ENCODE measurements at places on chromosomes 5 and 9.
A peak's percentile ranks its signal among the peaks of the same experiment; 100 is the strongest.

GRCh38 chr5:147554261-147554817, 44.5 kb upstream of the DPYSL3 start:
- DNase-seq: no peak

- DNase-seq: peak; percentile 36
Observed at GRCh38 chr5:177491429-177491945, 5.9 kb downstream of the PDLIM7 start.

- no peak for DNase-seq
Observed at GRCh38 chr9:89993678-89994630, 389.1 kb downstream of the GADD45G start.

DNA sequence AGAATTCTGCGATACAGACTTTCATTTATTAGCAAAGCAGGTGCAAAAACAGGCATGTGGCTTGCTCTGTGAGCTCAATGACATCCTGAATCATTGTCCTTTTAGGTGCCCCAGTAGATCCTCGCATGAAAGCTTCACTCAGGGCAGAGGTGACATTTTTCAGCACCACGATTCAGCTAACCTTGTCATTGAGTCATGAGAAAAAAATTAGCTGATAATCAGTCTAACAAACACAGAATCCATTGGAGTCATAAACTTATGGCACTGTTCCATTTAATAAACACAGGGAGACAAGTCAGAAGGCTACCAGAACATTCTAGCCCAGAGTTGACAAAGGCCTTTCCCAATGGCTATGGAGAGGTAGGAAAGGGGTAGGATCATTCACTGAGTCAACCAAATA, 104.8 kb upstream of the RAD23B start:
- DNase-seq: no peak

DNA sequence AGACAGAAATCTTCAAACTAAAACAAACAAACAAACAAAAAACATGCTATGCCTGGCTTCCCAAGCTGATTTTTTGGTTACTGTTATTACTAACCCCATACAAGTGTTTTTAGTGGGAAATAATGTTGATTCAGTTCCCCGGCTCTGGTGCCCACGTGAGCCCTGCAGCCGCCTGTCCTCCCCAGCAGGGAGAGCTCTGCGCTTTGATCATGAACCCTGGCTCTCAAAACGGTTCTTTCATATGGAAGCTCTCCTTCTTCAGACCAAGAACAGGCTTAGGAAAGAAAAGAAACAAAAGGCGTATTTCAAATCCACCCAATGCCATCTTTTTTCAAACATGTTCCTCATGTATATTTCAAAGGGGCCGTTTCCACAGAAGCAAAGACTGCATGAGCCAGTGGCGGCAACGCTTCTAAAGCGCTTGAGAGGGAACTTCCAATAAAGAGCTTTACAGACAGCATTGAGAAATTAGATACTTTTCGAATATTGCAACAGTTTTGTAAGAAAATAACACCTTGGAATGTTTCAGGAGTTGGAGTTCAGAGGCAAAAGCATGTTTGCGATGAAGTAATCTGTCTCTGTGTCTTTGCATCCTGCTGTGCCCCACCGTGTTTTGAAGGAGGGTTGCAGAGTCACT, 74.8 kb downstream of the ICE1 start:
- DNase-seq: no peak

DNA sequence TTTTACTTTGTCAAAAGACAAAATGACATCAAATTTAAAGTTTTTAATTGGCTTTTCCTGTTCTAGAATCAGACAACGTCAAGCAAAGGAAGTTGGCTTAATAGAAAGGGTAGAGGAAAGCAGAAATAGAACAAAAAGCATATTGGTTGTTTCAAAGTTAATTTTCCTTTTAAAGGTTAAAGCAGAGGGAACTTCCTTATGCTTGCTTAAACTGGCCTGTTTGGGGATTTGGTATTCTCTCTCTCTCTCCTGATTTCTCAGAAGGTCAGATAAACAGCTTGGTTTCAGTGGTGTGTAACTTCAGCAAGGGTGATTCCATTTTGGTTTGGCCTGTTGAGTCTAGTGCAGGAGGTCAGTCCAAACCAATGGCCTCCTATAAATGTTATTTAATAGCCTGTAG, 127.1 kb downstream of the SMARCA2 start:
- DNase-seq: no peak

GRCh38 chr9:32161720-32162119, 222.7 kb upstream of the ACO1 start:
- DNase-seq: no peak

DNA sequence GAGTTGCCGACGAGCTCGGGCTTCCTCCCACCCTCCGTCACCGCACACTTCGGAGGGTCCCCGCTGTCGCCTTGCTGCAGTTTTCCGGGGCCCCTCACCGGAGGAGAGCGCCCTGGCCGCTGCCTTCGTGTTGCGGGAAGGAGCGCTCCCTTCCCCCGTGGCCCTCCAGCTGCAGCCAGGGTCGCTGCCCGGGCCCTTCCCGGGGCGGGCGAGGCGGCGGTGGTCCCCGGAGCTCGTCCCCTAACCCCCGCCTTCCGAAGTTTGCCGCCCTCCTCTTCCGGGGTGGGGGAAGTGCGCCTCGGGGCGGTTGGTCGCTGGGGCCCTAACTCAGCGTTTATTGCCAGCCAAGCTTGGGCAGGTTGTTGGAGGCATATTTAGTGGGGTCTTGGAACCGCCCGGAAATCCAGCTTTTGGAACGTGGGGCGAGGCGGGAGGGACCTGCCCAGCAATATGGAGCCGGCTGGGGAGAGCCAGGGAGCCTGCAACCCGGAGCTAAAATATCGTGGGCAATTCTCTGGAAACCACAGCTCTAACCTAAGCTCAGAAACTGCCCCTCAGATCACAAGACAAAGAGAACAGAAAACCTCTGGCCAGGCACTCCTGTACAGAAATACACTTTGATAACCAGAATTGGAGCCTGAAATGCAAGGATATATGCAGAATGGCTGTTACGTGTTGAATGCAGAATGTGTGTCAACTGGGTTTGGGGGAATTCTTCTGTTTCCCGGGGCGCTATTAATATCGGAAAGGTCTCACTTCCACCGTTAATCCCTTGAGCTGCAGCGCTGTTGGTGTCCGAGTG, 890 bp downstream of the PIK3R1 start:
- peak; percentile 44 for DNase-seq

GRCh38 chr9:116900543-116900942, 213.4 kb downstream of the TRIM32 start:
- no peak for DNase-seq

DNA sequence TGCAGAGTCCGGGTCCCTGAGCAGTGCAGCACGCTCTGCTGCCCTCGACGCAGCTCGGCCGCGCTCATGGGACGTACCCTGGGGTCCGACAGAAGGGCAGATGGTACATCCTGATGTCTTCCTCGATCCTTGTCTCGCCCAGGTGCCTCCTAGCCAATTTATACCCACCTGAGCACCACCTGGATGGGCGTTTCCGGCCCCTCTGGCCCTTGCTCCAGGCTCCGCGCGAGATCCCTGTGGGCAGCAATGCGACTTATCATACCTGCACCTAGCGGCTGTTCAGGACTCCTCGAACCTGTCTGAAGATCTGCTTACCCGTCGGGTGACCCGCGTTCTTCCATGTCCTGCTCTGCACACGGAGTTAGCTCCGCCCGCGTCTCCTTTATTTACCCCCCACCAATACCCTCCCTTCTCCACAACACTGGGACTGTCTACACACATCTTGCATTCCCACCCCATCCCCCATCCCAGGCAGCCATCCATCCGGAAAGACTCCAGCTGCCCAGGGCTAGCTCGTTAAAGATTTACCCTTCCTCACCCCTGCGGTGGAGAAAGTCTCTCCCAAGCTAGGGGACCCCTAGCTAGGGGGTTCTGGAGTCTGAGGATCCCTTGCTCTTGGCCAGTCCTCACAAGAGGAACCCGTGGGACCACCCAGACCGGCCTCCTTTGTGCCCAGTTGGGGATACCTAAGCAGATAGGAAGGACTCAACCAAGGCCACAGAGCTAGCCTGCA, at the start of gene KIF12:
Gene KIF12 (minus strand): TSS at position 357 of the 733 bp plus-strand sequence. CDS start 16 bp downstream, at position 341.
- no peak for DNase-seq

- DNase-seq: no peak
Observed at GRCh38 chr5:37789991-37790390, 49.9 kb downstream of the GDNF start.

DNA sequence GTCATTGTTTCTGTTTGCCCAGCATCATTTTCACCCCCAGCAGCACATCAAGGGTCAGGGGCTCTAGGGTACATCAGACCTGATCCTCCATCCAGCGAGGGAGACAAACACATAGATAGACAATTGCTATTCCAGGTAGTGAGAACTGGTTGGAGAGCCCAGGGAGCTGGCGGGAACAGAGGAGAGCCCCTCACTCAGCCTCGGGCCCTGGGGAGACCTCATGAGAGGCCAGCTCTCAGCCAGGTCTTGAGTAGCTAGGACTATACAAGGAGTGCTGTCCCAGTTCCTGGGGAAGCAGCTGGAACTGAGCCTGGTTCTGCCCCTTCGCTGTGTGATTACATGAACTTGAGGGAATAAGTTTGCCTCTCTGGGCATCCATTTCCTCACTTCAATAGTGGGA, 80.3 kb downstream of the HRH2 start:
- no peak for DNase-seq

DNA sequence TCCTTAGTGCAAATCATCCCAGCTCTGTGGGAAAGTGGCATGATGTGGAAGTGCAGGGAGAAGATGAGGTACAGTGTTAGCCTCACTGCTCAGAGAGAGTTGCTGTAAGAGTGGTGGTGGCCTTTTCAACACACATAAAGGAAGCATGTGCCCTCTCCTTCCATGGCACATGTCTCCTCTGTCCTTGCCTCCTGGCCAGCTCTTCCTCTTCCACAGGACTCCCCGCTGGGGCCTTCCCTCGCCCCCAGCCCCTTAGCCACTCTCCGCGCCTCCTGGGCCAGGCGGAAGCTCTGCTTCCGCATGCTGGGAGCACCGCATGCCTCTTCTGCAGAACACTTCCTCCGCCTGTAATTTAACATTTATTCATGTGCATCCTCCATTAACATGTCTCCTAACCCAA, 4.8 kb upstream of the KCNMB1 start:
- no peak for DNase-seq

DNA sequence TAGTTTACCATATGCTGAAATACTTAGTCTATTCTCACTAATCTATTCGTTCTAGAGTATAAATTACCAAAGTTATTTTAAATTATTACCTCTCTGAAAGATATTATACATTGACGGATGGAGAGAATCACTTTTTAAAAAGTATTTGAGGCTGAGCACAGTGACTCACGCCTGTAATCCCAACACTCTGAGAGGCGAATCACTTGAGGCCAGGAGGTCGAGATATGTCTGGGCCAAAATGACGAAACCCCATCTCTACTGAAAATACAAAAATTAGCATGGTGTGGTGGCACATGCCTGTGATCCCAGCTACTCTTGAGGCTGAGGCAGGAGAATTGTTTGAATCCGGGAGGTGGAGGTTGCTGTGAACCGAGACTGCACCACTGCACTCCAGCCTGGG, 64.0 kb upstream of the SPATA31C2 start:
- DNase-seq: no peak

- DNase-seq: no peak
Observed at GRCh38 chr5:55633574-55634208, 78.4 kb downstream of the SLC38A9 start.

DNA sequence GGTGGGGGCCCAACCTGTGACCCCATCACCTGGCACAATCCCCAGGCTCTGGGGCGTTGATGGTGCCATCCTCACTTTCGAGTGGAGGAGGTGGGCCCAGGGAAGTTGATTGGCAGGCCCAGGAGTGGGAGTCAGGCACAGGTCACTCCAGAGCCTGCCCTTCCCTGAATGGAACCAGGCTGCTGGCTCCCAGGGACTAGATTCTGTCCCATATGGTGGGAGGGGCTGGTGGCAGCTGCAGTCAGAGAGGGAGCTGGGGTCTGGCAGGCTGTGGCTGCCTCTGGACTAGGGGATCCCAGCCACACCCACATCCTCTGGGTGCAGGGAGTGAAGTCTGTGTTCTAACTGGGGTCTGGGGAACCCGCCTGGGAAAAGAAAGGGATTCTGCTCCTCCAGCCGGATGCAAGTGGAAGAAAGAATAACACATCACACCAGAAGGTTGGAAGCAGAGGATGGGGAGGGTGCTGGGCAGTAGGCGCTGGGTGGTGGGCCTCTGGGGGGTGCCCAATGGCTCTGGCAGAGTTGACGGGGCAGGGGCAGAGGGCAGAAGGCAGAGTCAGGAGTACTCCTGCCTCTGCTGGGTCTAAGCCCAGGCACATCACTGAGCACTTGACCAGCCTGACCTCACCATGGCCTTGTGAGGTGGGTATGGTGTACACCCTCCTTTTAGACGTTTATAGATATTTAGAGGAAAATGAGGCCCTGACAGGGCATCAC, 25.8 kb downstream of the CEL start:
- DNase-seq: no peak

- no peak for DNase-seq
Observed at GRCh38 chr5:115439042-115439441, 105.5 kb downstream of the FEM1C start.

DNA sequence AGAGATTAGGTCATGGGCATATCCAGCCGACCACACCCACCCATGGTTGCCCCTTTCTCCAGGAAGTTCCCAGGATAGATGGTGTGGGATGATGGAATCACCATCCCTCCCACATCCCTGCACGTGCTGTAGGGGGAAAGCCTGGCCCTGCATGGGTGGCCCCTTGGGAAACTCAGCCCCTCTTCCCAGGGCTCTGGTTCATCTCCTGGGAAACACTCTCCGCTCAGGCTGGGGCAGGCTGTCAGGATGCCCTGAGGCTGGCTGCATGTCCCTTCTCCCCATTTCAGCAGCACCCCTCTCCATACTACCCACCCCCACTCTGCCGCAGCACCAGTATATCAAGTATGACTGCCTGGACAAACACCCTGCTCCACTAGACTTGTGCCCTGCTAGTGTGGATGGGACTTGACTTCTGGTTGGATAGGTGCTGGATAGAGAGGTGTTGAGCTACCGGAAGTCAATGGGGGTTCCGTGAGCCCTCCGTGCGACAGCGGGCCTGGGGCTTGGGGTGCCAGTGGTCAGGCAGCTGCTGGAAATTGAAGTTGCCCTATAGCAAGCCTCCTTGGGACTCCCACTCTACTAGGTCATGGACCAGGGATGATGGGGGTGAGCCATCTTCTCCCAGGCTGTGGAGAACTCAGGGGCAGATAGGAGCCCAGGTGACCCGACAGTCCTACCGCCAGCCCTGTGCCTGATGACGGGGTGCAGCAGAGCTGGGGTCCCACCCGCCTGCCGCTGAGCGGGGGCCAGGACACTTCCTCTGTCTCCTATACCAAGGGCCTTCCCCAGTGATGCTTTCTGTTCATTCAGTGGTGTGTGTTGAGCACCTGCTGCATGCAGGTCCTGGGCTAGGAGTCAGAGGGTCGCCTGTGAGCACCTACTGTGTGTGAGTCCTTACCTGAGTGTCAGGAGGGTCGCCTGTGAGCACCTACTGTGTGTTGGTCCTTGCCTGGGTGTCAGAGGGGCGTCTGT, 69.4 kb upstream of the COL5A1 start:
- DNase-seq: no peak

GRCh38 chr5:147748590-147748989, 33.9 kb downstream of the JAKMIP2 start:
- DNase-seq: no peak

Measured in stimulated activated CD8-positive, alpha-beta memory T cell treated with anti-CD3 and anti-CD28 coated beads, Interleukin-2, amount 100 ng/mL, for 48 hours (primary cell).